Cardiac atrium fibroblast (primary cell): ENCODE measurements at places on chromosomes 3 and 15. TPM values are rescaled to one million over a fixed set of nuclear protein-coding genes. Genes with fewer than 3 reads are reported as not detected.

Gene EBLN2
- total RNA-seq, result 0.36 and 2.1 TPM in 2 replicates

Gene FES
- total RNA-seq, result 7.5 and 15.0 TPM in 2 replicates

Gene CLDN18
- total RNA-seq, result not detected in 2 replicates

Gene ZNF662
- total RNA-seq, result 0.32 and 0.36 TPM in 2 replicates

Gene RAD51
- total RNA-seq, result 3.4 and 9.1 TPM in 2 replicates

Gene GLCE
- 40.5 and 41.9 TPM in 2 replicates for total RNA-seq

Gene TRH
- total RNA-seq, result not detected in 2 replicates

Gene EEFSEC
- 5.3 and 8.5 TPM in 2 replicates for total RNA-seq

Gene GRK7
- not detected in 2 replicates for total RNA-seq

Gene TOMM70
- 30.1 and 36.1 TPM in 2 replicates for total RNA-seq

Gene NME9
- total RNA-seq, result not detected in 2 replicates

Gene FBLN2
- total RNA-seq, result 485 and 859 TPM in 2 replicates

Gene FLNB
- total RNA-seq, result 56.9 and 74.2 TPM in 2 replicates

Gene SLC6A6
- 8.8 and 26.4 TPM in 2 replicates for total RNA-seq

Gene ACTC1
- total RNA-seq, result not detected in 2 replicates

Gene ITPR1
- total RNA-seq, result 24.0 and 34.5 TPM in 2 replicates

Gene SUCLG2
- 32.3 and 38.7 TPM in 2 replicates for total RNA-seq

Gene LRRC58
- total RNA-seq, result 22.7 and 26.4 TPM in 2 replicates

Gene SRGAP3
- 0.36 and 3.6 TPM in 2 replicates for total RNA-seq

Gene PIGX
- 26.7 and 30.0 TPM in 2 replicates for total RNA-seq

Gene SLC24A1
- 4.9 and 5.5 TPM in 2 replicates for total RNA-seq

Gene NAALADL2
- 3.8 and 4.2 TPM in 2 replicates for total RNA-seq

Gene RETNLB
- total RNA-seq, result not detected in 2 replicates

Gene GOLGA6B
- not detected in 2 replicates for total RNA-seq

Gene CLK3
- 77.8 and 78.5 TPM in 2 replicates for total RNA-seq

Gene LTF
- total RNA-seq, result under 0.01 and 23.3 TPM in 2 replicates

Gene GNAT1
- not detected in 2 replicates for total RNA-seq

Gene GPR156
- 0.49 and 3.4 TPM in 2 replicates for total RNA-seq

Gene CLDN11
- total RNA-seq, result 163 and 225 TPM in 2 replicates

Gene SLC38A3
- not detected in 2 replicates for total RNA-seq

Gene GHSR
- not detected in 2 replicates for total RNA-seq

Gene SCN11A
- under 0.01 TPM in 1 of 2 replicates, not detected in the other for total RNA-seq

Gene DET1
- total RNA-seq, result 5.2 and 5.7 TPM in 2 replicates

Gene GASK1A
- total RNA-seq, result under 0.01 TPM in 1 of 2 replicates, not detected in the other

Gene IL16
- total RNA-seq, result 1.1 and 2.2 TPM in 2 replicates

Gene FBXW12
- total RNA-seq, result not detected in 2 replicates

Gene CFAP91
- not detected in 2 replicates for total RNA-seq

Gene SCG5
- total RNA-seq, result 2.6 and 3.2 TPM in 2 replicates

Gene COL6A5
- not detected in 2 replicates for total RNA-seq

Gene SLC6A11
- total RNA-seq, result not detected in 2 replicates

Gene TMEM266
- not detected in 2 replicates for total RNA-seq

Gene LRRC57
- 7.6 and 11.0 TPM in 2 replicates for total RNA-seq

Gene P2RY13
- not detected in 2 replicates for total RNA-seq

Gene PRICKLE2
- 13.7 and 23.3 TPM in 2 replicates for total RNA-seq

Gene PIF1
- 5.8 and 8.5 TPM in 2 replicates for total RNA-seq

Gene DUSP7
- 12.2 and 17.1 TPM in 2 replicates for total RNA-seq

Gene NRG4
- total RNA-seq, result not detected in 2 replicates

Gene DUOXA2
- total RNA-seq, result not detected in 2 replicates

Gene CPNE9
- total RNA-seq, result not detected in 2 replicates

Gene WHAMM
- total RNA-seq, result 2.4 and 4.5 TPM in 2 replicates

Gene RARRES1
- total RNA-seq, result 5.8 and 13.9 TPM in 2 replicates

Gene RAB6B
- 0.54 and 0.81 TPM in 2 replicates for total RNA-seq
